ENCODE measurements at places on chromosomes 7 and 10. TPM values are rescaled to one million over a fixed set of nuclear protein-coding genes. Genes with fewer than 3 reads are reported as not detected.

Gene C10orf105
- not detected for total RNA-seq

Gene EN2
- total RNA-seq: not detected

Gene PRXL2A
- total RNA-seq: 36.1 TPM

Gene GIMAP1
- under 0.01 TPM for total RNA-seq

Gene MPP7
- total RNA-seq: 1.3 TPM

Gene PCGF5
- 17.1 TPM for total RNA-seq

Gene HNRNPA2B1
- total RNA-seq: 149 TPM

Gene OR2A12
- total RNA-seq: not detected

Gene PRR15
- 4.5 TPM for total RNA-seq

Gene SVOPL
- total RNA-seq: not detected

Gene PON1
- not detected for total RNA-seq

Gene A1CF
- not detected for total RNA-seq

Gene CYP2C19
- not detected for total RNA-seq

Gene WDFY4
- not detected for total RNA-seq

Gene FOXI2
- total RNA-seq: not detected

Gene WASHC2A
- total RNA-seq: 18.5 TPM

Gene EEF1AKMT2
- total RNA-seq: 17.0 TPM

Gene PPP1R9A
- total RNA-seq: 0.24 TPM

Gene PNLIPRP1
- not detected for total RNA-seq

Gene CNTNAP2
- 0.65 TPM for total RNA-seq

Gene STX1A
- total RNA-seq: 2.5 TPM

Gene NEURL1
- not detected for total RNA-seq

Gene DKK1
- total RNA-seq: 5.9 TPM

Gene MYPN
- 0.13 TPM for total RNA-seq

Gene SRRM3
- 7.1 TPM for total RNA-seq

Gene TCAF1
- 147 TPM for total RNA-seq

All from epithelial cell of alveolus of lung (primary cell).